ENCODE measurements at places on chromosomes 2 and 18.

- peak; percentile 24 for DNase-seq
These were observed 292.3 kb downstream of the ALPK2 start for GRCh38 chr18:58336605-58337004.

DNA sequence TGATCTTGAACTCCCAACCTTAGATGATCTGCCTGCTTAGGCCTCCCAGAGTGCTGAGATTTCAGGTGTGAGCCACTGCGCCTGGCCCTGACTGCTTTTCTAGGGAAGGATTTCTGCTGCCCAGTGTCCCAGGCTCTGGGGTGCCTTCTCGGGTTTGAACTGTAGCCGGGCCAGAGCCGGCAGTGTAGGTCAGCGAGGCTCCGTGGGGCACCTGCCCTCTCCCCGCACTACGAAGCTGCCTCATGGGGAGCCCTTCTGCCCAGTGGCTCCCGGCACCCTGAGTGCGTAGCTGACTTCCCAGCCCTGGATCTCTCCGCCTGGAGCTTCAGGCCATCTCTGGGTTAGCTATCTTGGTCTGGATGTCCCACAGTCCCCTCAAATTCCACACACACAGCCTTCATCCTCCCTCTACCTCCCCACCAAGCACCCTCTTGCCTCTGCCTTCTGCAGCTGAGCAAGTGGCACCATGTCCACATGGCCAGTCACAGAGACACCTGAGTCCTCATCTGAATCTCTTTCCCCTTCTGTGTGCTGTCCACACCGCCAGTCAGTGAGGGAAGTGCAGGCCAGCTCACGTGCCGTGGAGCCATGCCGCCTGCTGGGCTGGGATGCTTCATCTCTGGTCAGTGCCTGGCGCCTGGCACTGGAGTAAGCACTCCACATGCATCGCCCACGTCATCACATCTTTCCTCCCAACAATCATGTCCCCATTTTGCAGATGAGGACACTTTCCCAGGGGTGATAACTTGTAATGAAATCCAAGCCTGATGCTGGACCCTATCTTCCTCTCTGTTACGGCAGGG lies 69.2 kb downstream of the EDAR start:
- DNase-seq: no peak

- peak; percentile 55 for DNase-seq
These were observed 1275.2 kb upstream of the CRIM1 start for GRCh38 chr2:35080231-35080910.

DNA sequence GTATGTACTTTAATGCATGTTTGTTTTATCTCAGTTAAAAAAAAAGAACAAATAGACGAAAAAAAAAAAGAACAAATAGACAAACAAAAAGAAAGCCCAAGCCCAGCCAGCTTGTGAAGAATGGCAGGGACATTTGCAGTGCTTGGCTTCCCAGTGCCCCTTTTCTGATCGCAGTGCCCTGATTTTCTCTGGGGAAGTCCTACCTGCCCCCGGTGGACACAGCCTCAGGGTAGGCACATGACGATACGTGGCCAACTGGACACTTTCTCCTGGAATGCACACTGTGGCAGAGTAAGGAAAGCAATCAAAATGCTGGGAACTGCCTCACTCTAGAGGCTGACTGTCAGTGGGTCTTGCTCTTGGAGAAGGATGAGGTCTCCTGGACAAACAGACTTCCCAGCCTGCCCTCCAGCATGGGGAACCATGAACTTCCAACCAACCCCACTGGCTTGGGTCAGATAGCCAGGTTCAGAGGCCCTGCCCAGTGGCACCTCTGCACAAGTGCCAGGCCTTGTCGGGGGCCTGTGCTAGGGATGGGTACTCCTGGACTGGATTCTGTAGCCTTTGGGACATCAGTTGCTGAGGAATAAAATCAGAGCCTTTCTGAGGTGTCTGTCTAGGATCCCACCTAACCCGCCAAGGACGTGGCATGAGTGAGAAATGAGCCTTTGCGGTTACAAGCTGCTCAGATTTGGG lies 76.7 kb downstream of the INHBB start:
- DNase-seq: no peak

DNA sequence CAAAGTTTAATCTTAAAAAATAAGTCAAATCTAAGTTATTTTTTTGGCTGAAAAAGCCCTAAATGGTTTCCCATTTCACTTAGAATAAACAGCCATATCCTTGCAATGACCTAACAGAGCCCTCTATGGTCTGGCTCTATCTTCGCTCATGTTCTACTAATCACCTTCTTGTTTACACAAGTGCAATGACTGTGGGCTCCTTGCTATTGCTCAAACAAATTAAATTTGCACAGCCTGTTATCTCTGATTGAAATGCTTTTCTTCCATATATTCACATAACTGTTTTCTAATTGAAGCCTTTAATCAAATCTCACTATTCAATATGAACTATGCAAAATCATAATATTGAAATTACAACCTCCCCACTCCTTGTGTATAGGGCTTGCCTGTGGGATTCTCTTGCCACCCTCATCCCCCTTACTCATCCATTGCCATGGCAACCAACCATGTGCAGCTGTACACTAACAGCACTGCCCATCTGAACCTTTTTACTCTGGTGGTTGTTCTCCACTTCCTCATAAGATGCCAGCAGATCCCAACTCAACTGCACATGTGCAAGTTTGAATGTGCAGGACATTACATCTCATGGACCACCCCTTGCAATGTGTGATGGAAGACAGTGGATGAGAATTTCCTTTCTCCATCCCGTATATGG lies 1083.2 kb downstream of the SOCS6 start:
- DNase-seq: no peak

- peak; percentile 13 for DNase-seq
These were observed 63.8 kb downstream of the RTP5 start for GRCh38 chr2:241933179-241933911.

DNA sequence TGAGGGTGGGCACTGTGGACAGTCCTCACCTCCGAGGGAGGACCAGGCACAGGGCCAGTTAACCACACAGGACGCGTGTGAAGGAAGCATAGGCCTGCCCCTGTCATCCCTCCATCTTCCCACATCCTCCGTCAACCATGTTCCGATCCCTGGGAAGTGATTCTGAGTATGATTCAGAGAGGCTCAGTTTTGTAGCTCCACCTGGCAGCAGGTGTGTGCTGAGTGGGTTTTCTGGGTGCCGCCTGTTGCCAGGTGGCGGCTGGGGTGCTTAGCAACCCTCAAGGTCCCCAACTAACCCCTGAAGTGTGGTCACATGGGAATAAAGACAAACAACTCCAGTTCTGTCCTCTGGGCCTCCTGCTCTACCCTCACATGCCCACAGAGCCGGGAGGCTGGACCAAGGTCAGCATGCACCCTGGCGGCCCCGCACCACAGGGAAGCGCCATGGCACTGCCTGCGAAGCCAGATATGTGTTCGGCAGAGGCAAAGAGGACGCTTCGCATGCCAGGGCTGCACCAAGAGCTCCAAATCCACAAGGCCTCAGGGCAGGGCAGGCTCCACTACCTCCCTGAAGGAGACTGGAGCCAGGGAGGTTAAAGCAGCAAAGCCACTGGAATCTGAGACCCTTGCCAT lies 60.0 kb downstream of the ADCY3 start:
- DNase-seq: no peak

DNA sequence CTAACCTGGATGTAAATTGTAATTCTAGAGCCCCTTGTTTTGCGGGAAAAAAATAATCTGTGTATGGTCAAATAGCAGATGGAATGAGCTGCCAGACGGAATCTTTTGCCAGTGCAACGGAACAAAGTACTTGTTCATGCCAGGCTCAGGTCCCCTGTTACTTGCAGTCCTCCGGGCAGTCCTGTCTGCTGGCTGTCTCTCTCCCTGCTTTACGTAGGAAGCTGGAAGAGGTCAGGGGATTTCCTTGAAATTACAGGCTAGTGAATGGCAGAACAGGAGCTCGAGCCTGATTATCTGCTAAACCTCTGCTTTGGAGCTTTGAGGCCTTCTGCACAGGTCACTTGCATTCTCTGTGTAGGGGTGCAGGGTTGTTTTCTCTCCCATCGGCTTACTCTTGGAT lies 54.8 kb downstream of the LRRFIP1 start:
- DNase-seq: no peak

DNA sequence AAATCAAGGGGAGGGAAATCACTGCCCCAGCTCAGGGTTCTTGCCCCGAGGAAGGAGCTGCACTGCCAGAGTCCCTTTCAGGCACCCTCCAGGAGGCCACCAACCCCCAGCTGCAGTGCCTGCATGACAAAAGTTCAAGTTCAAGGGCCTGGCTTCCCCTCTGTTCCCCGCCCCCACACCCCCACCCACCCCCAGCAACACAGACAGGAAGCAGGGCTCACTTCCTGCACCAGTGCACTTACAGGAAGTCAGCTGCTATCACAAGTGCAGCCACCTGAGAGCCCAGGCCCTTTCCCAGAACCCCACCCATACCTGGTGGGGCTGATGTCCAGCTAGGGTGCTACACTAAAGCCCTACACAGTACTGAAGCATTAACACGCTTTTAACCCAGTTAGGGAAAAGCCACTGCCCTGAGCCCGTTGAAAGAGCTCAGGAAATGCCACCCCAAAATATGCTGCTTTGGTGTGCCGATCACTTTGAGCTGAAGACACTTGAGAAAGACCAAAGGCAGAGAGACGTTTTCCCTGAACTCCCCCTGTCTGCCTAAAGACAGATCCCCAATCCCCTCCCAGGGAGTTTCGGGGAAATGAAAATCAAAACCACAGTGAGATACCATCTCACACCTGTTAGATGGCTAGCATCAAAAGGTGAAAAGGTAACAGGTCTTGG lies 109.9 kb upstream of the CAB39 start:
- DNase-seq: no peak

GRCh38 chr2:201520201-201520600 lies 68.7 kb downstream of the STRADB start:
- DNase-seq: peak; percentile 27

GRCh38 chr2:188573453-188573852 lies 281.8 kb downstream of the GULP1 start:
- no peak for DNase-seq

- peak; percentile 87 for DNase-seq
These were observed 99.3 kb downstream of the BIN1 start for GRCh38 chr2:127007652-127008051.

- DNase-seq: no peak
These were observed 18.3 kb upstream of the TNS1 start for GRCh38 chr2:218020966-218021535.
